Panc1 (cell line): ENCODE measurements at places on chromosomes 7 and 10. TPM values are rescaled to one million over a fixed set of nuclear protein-coding genes. Genes with fewer than 3 reads are reported as not detected.
A peak's percentile ranks its signal among the peaks of the same experiment; 100 is the strongest.

DNA sequence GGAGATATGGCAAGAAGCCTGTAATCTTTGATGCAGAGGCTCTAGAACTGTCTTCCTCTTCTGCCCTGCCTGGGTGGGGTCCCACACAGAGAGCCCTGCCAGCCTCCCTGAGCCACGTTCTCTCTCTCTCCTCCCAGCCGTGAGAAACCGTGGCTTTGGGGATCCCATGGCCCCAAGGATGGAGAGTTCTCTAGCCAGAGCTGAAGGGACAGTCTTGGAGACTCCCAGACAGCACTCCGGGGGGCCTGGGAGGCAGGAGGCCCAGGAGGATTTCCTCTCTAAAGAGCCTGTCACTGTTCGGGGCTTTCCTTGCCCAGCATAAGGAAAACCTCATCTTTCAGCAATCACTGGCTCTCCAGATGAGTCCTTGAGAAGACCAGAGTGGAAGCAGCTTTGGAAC lies 227.1 kb downstream of the ARHGAP12 start:
- no peaks in the 10 kb centered on the region for H3K36me3 ChIP-seq
- no peak overlapping the region for H3K4me3 ChIP-seq
- no peak for DNase-seq

- no peaks in the 10 kb centered on the region; the same call in 1 of the 2 replicates for H3K27me3 ChIP-seq
- H3K36me3 ChIP-seq, result no peaks in the 10 kb centered on the region
- no peak overlapping the region for H3K27ac ChIP-seq
- H3K4me1 ChIP-seq, result no peaks in the 10 kb centered on the region
- H3K4me3 ChIP-seq, result no peak overlapping the region
Measured at GRCh38 chr10:16527452-16527851, 5.8 kb upstream of the C1QL3 start.

- H3K4me3 ChIP-seq, result no peak overlapping the region
- no peaks in the 10 kb centered on the region for H3K36me3 ChIP-seq
- no peak for DNase-seq
- no peak overlapping the region for H3K27ac ChIP-seq
Measured at GRCh38 chr7:69799048-69799697, 200.9 kb downstream of the AUTS2 start.

GRCh38 chr7:85620936-85621685 lies 434.3 kb upstream of the SEMA3D start:
- H3K27ac ChIP-seq, result no peak overlapping the region
- no peaks in the 10 kb centered on the region for H3K4me1 ChIP-seq
- H3K27me3 ChIP-seq, result no peaks in the 10 kb centered on the region
- H3K36me3 ChIP-seq, result no peaks in the 10 kb centered on the region
- no peak overlapping the region for H3K4me3 ChIP-seq

DNA sequence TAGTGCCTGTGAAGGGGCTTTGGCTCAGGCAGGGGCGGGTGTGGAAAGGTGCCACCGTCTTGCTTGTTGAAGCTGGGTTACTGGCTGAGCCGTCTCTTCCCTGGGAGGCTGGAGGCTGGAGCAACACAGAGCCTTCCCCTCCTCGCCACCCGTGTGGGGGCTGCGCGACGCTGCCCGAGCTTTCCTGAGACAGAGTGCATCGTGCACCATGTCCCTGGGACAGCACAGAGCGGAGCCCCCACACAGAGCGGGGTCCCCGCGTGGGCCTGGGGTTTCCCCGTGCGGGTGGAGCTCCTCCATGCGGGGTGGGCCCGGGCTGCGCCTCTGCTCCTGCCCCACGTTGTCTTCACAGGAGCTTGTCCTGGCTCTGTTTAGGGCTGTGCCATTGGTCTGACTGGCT lies 69.9 kb downstream of the INPP5A start:
- H3K4me1 ChIP-seq, result peaks cover 17% of the 10 kb centered on the region
- H3K27ac ChIP-seq, result no peak overlapping the region
- no peak for DNase-seq

Gene NOBOX
- total RNA-seq, result not detected

- no peaks in the 10 kb centered on the region for H3K27me3 ChIP-seq
- no peak for DNase-seq
- H3K4me3 ChIP-seq, result no peak overlapping the region
- no peak overlapping the region for H3K27ac ChIP-seq
Measured at GRCh38 chr7:130021105-130021834, 29.9 kb downstream of the ZC3HC1 start.

GRCh38 chr10:89351780-89352597 lies 24.2 kb downstream of the IFIT3 start:
- no peaks in the 10 kb centered on the region for H3K27me3 ChIP-seq
- H3K27ac ChIP-seq, result peak overlapping the region; percentile 72
- H3K36me3 ChIP-seq, result no peaks in the 10 kb centered on the region
- no peak overlapping the region for H3K4me3 ChIP-seq

GRCh38 chr10:75982611-75983369 lies 551.4 kb downstream of the LRMDA start:
- no peaks in the 10 kb centered on the region for H3K4me1 ChIP-seq
- H3K27ac ChIP-seq, result no peak overlapping the region
- no peak for DNase-seq
- no peak overlapping the region for H3K4me3 ChIP-seq
- no peaks in the 10 kb centered on the region; the same call in 1 of the 2 replicates for H3K27me3 ChIP-seq
- no peaks in the 10 kb centered on the region for H3K36me3 ChIP-seq

- H3K4me1 ChIP-seq, result no peaks in the 10 kb centered on the region; the same call in 1 of the 2 replicates
- DNase-seq, result no peak
- H3K27ac ChIP-seq, result no peak overlapping the region
- no peak overlapping the region for H3K4me3 ChIP-seq
- no peaks in the 10 kb centered on the region for H3K36me3 ChIP-seq
- H3K27me3 ChIP-seq, result no peaks in the 10 kb centered on the region
Measured at GRCh38 chr10:22693860-22694259, 20.5 kb downstream of the PIP4K2A start.

- no peaks in the 10 kb centered on the region for H3K36me3 ChIP-seq
- H3K4me3 ChIP-seq, result no peak overlapping the region
- DNase-seq, result no peak
- no peaks in the 10 kb centered on the region for H3K27me3 ChIP-seq
- peak overlapping the region; percentile 80 for H3K27ac ChIP-seq
Measured at GRCh38 chr7:12320987-12321647, 82.5 kb downstream of the VWDE start.

- H3K4me3 ChIP-seq, result no peak overlapping the region
- DNase-seq, result no peak
- H3K4me1 ChIP-seq, result no peaks in the 10 kb centered on the region
- no peak overlapping the region for H3K27ac ChIP-seq
- H3K36me3 ChIP-seq, result no peaks in the 10 kb centered on the region
- H3K27me3 ChIP-seq, result no peaks in the 10 kb centered on the region
Measured at GRCh38 chr7:137577184-137577583, 233.7 kb upstream of the PTN start.

GRCh38 chr10:110833234-110833940 lies 38.3 kb upstream of the PDCD4 start:
- H3K36me3 ChIP-seq, result no peaks in the 10 kb centered on the region
- no peak overlapping the region for H3K4me3 ChIP-seq
- H3K27me3 ChIP-seq, result peaks cover 2% of the 10 kb centered on the region
- no peak overlapping the region for H3K27ac ChIP-seq
- H3K4me1 ChIP-seq, result no peaks in the 10 kb centered on the region

Gene GTF2IRD1
- 54.0 TPM for total RNA-seq

- no peak for DNase-seq
- H3K36me3 ChIP-seq, result no peaks in the 10 kb centered on the region
- no peak overlapping the region for H3K27ac ChIP-seq
- H3K27me3 ChIP-seq, result peaks cover 19% of the 10 kb centered on the region; the same call in 1 of the 2 replicates
- H3K4me3 ChIP-seq, result no peak overlapping the region
Measured at GRCh38 chr7:54556121-54556520, 13.9 kb downstream of the VSTM2A start.

DNA sequence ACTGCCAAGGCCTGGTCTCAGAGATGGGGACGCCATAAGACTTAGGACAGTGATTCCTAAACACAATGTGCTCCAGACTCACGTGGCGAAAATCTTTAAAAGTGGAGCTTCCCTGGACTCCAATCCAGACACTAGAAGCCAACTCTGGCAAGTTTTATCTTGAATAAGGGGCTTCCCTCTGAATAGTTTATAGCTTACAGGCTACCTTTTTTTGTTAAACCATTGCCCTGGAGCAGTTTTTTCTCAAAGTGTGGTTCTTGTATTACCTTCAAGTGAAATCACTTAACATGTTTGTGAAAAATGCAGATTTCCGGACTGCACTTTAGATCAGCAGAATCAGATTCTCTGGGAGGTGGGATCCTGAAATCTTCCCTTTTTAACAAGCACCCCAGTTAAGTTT lies 171.7 kb upstream of the PHF14 start:
- H3K4me3 ChIP-seq, result no peak overlapping the region
- H3K27ac ChIP-seq, result no peak overlapping the region
- no peaks in the 10 kb centered on the region for H3K36me3 ChIP-seq
- H3K4me1 ChIP-seq, result no peaks in the 10 kb centered on the region

DNA sequence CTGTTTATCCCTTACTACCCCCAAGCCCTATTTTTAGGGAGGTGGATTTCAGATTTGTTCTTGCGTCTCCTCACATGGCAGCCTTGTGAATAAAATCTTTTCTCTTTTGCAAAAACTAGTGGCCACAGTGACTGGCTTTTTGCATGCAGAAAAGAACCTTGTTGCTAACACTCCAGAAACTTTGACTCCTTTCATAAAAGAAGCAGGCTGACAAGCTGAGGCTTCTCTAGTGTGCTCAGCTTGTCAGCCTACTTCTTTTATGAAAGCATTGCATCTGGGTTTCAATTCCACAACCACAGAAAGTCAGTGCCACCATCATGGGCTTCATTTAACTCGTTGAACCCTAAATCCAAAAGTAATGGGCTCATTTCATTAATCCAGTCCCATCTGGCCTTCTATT lies 761.0 kb upstream of the COBL start:
- H3K27me3 ChIP-seq, result no peaks in the 10 kb centered on the region
- no peak overlapping the region for H3K4me3 ChIP-seq
- no peak overlapping the region for H3K27ac ChIP-seq
- no peaks in the 10 kb centered on the region for H3K36me3 ChIP-seq
- DNase-seq, result no peak
- no peaks in the 10 kb centered on the region for H3K4me1 ChIP-seq

DNA sequence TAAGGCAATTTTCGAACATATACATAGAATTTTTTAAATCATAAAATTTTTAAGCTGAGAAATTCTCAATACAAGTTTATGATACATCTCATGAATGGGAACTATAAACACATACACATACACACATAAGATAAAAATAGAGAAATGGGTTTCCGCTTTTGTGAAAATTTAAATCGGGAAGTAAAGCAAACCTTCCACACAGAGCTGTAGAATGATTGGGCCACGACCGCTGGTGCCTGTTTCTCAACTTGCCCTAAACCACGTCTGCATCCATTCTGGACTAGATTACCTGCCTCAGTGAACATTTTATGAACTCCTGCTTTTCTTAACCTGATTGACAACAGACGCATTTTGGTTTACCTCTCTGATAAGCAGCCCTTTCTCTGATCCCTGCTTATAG lies 264.4 kb downstream of the SKAP2 start:
- no peaks in the 10 kb centered on the region for H3K36me3 ChIP-seq
- no peak overlapping the region for H3K4me3 ChIP-seq
- no peaks in the 10 kb centered on the region for H3K4me1 ChIP-seq

GRCh38 chr10:13329565-13329964 lies 18.5 kb downstream of the SEPHS1 start:
- no peak overlapping the region for H3K4me3 ChIP-seq
- no peaks in the 10 kb centered on the region for H3K27me3 ChIP-seq
- H3K27ac ChIP-seq, result no peak overlapping the region
- no peaks in the 10 kb centered on the region for H3K4me1 ChIP-seq

- H3K36me3 ChIP-seq, result no peaks in the 10 kb centered on the region
- no peak overlapping the region for H3K27ac ChIP-seq
- no peaks in the 10 kb centered on the region for H3K27me3 ChIP-seq
- no peak overlapping the region for H3K4me3 ChIP-seq
Measured at GRCh38 chr10:54702583-54703485, 98.2 kb downstream of the PCDH15 start.

DNA sequence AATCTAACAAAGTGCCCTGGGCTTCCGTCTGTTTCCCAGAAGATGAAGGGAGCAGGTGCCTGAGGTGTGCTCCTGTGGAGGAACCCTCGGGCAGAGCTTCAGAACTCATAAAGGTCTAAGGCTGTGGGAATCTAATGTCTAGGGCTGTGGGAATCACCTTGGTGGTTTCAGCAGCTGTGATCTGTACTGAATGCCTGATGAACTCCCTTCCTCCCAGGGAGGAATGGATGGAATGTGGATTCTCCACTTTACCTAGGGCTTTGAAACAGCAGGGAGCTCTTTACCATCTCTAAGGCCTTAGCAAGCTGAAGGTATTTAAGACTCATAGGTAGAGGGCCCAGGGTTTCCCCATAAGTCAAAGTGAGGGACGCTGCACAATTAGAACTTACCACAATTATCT lies 36.0 kb upstream of the SEMA3E start:
- H3K27me3 ChIP-seq, result no peaks in the 10 kb centered on the region
- H3K36me3 ChIP-seq, result no peaks in the 10 kb centered on the region
- DNase-seq, result no peak
- no peak overlapping the region for H3K4me3 ChIP-seq

DNA sequence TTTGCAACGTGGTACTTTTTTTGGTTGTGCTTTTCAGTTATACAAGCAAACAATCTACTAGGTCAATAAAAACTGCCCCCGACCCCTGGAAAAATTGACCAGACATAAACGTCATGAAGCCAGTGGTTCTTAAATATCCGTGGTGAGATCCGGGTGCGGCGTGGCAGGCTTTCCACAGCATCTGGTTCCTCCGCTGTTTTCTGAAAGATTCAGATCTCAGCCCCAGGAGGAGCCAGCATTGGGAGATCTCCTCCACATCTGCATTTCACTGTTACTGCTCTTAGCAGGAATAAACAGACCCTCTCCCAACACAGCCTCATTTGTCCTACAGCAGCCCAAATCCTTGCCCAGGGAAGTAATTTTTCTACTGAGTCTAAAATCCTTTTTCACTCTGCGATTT lies 664.3 kb upstream of the FOXK1 start:
- no peaks in the 10 kb centered on the region for H3K4me1 ChIP-seq
- H3K27ac ChIP-seq, result no peak overlapping the region
- no peaks in the 10 kb centered on the region for H3K27me3 ChIP-seq

DNA sequence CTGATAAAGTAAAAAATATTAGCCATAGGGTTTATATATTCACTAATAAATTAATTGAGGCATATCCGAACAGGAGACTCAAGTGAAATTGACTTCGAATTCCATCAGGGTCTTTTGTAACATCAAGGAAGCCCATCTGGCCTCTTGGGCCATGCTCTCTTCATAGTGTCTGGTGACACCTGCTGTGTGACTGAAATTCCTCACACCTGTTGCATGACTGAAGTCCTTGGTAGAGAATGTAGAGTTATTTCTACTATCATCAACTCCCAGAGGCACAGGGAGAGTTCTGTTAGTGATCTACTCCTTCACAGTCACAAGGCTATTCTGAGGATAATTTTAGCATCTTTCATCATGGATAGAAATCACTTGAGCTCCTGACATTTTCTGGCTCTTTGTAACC lies 138.3 kb upstream of the LSM8 start:
- no peaks in the 10 kb centered on the region for H3K36me3 ChIP-seq
- no peak overlapping the region for H3K4me3 ChIP-seq
- H3K4me1 ChIP-seq, result no peaks in the 10 kb centered on the region
- DNase-seq, result no peak
- H3K27ac ChIP-seq, result no peak overlapping the region

DNA sequence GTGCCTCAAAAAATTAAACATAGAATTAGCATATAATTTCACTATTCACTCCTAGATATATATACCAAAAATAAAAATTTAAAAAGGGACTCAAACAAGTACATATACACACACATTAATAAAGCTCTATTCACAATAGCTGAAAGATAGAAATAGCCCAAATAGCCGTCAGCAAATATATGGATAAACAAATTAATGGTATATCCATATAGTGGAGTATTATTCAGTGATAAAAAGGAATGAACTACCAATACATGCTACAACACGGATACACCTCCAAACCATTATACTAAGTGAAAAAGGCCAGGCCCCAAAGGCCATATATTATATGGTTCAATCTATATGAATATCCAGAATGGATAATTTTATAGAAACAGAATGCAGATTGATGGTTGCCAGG lies 414.6 kb upstream of the LRGUK start:
- H3K4me3 ChIP-seq, result no peak overlapping the region
- H3K36me3 ChIP-seq, result no peaks in the 10 kb centered on the region
- no peak overlapping the region for H3K27ac ChIP-seq
- H3K27me3 ChIP-seq, result no peaks in the 10 kb centered on the region
